ENCODE measurements at places on chromosomes 2 and 18.

DNA sequence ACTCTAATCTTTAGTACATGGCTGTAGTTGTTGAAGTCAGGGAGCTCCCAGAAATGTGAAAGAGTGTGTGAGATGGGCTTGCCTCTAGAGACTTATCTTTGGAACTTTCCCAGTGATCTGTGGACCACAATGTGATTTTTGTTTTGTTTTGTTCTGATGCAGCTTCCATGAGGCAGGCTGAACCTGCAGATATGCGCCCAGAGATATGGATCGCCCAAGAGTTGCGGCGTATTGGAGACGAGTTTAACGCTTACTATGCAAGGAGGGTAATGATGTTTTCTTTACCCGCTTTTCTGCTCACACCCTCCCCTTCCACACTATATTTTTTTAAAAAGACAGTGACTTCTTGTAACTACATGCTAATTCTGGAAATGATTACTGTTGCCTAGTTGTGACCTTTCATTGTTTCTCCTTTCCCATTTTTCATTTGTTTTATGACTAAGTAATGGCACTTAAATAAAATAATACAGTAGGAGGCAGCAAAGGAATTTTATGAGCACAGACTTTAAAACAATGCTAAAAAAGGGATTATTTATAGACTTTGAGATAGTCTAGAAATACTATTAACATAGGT lies 29.3 kb downstream of the BCL2L11 start:
- no peak for DNase-seq

DNA sequence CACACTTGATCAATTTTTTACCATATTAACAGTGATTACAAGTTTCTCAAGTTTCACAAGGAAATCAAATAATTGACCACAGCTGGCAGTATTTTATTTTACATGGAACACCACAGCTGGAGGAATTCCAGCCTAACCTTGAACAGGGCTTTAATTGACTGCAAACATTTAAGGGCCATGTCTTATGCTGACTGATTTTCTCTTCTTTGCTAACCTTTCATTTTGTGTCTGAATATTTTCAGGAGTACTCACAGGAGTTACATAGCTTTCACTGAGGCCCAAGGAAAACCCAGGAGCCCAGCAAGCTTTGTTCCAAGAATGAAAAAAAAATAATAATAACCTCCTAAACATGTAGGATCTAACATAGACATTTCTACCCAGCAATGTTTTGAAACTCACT lies 49.6 kb downstream of the FRZB start:
- peak; percentile 55 for DNase-seq

DNA sequence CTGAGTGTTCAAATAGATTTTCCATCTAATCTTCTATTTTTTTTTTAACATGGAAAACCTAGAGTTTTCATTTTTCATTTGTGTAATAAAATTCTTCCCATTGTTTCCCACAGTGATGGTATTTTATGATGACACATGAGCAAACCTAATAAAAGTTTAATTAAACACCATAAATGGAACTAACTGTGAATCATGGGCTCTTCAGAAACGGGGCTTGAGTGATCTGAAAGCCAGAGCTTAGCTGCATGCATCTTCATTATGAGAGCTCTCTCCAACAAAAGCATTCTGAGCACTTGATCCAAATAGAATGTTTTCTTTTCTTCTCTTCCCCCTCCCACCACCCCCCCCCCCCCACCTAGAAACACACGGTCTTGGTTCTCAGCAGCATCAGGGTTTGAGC lies 82.1 kb upstream of the REV1 start:
- DNase-seq, result peak; percentile 31

- DNase-seq, result peak; percentile 88
Measured at GRCh38 chr2:7812231-7812995, 869.4 kb upstream of the ID2 start.

DNA sequence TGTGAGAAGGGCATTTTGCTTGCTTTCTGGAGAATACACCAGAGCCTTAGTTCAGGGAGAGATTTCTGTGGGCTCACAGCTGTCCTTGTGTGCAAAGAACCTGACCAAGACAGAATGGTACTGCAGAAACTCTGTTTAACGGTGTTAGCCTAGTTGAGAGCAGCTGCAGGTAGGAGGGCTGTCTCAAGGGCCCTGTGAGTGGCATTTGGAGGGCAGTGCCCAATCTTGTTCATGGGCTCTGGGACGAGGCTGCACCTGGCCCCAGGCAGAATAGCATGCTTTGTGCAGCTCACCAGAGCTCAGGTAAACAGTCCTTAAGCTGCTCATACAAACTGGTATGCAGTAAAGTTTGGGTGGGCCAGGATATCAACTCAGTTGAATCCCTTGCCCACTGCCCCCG lies 16.9 kb upstream of the RGPD4 start:
- no peak for DNase-seq

- no peak for DNase-seq
Measured at GRCh38 chr2:211251016-211251415, 694.6 kb downstream of the CPS1 start.

DNA sequence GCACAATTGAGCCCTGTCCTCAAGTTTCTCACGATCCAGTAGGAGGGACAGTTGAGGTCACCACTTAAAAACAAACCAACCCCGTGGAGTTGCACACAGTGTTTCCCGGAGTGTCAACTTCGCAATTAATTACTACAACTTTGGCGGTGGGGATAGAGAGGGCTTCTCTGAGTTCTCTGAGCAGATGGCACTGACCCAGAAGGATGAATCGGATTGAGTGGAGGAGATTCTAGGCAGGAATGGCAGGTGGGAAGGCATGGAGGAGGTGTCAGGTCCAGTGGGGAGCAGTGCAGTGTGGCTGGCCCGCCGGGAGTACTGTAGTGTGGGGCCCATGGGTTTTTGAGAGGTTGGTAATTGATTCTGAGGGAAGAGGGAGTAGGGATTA lies 12.0 kb downstream of the SIX3 start:
- no peak for DNase-seq

DNA sequence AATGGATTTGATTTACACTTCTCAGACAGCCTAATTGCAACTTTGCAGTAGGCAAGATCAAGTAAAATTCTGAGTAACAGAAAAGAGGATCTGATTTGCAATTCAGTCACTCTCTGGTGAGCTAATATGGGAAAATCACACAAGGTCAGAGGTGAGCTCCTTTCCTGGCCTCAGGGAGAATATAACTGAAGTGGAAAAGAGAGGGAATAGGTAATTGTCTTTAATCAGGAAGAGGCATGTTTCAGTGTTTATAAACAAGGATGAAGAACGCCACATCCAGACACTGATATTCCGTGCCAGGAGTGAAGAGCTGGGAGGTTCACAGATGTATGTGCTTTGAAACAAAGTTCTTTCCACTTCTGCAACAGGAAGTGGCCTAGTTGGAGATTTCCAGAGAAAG lies 127.1 kb downstream of the ETAA1 start:
- DNase-seq, result no peak

DNA sequence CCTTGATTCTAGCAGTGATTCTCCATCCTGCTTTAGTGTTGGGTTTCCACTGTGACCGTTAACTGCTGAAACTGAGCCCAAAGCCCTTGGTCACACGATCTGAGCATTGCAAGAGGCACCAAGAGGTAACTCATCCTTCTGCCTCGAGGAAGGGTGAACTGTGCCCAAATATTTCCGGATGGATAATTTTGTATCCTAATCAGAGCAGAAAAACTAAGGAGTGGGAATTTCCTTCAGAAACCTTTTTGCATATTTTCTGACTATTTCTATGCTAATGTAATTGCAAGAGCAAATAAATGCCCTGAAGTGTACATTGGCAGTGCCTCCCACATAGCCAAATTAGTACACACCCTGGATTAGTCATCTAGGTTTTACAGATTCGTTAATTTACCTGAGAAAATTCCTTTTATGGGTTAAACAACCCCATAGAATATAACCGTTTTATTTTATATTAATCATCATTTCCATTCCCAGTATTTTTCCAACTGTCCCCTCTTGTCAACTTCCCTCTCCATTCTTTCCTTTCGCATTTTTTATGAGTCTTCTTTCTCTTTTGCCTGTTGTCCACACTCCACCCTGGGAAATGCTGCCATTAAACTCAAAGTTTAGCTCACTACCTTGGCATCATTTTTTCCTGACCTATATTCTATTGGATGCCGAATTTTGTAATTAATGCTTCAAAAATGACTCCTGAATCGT lies 31.7 kb upstream of the COBLL1 start:
- DNase-seq, result no peak

- no peak for DNase-seq
Measured at GRCh38 chr2:119180892-119181291, 22.3 kb upstream of the C1QL2 start.

DNA sequence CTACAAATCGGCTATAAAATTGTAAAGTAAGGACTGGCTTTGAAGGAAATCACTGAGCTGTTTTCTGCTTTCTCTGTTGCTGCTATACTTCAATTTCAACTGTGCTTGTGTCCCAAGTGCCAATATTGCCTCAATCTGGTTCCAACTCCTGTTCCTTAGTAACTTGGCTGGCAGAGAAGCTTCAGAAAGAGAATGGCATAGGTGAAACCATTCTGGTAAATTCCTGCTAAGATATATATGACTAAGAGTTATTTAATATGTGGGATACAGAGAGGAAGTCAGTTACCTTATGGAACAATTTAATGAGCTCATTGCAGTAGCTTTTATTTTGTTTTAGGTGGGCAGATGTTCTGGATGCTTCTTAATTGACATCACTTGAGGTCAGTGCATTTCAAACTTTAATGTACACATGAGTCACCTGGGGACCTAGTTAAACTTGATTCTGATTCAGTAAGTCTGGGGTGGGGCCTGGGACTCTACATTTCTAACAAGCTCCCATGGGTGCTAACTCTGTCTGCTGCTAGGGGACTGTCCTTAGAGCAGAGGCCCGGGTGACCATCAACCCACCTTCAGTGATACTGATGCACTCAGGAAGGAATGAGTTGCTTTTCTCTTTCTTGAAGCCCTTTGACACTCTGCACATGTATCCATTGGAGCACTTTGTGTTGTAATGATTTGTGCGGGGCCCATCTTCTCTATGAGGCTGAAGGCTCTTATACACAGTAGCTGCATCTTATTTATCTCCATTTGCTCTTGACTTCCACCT lies 47.6 kb downstream of the LIPG start:
- DNase-seq, result peak; percentile 35

- DNase-seq, result no peak
Measured at GRCh38 chr18:77495982-77496690, 246.5 kb downstream of the GALR1 start.

DNA sequence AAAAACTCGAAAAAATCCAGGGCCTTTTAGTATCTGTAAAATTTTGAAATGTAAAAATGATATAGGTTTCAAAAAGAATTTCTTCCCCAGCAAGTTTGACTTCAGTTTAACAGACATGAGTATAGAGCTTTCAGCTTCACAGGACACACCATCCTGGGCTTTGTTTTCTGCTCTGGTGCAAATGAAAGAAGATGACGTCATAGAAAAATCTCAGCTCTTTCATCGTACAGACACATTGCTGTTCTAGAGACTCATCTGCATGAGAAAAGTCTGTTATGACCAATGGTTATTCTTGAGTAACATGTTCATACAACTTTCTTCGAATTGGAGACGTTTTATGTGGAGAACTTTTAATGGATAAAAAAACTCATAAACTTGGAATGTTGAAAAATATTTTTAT lies 111.7 kb upstream of the DYNAP start:
- DNase-seq, result no peak

DNA sequence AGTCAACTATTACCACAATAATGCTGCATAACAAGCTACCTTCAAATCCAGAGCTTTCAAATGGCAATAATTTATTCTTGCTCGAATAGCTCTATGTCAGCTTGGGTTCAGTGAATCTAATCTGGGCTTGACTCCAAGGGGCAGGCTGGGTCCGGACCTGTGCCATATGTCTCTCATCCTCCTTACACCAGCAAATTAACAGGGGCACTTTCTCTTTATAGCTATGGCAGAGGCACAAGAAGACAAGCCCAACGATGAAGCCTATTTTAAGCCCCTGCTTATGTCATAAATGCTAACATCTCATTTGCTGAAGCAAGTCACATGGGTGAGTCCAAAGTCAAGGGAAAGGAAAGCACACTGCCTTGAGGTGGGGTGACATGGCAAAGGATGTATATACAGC lies 13.3 kb upstream of the ZNF521 start:
- DNase-seq, result no peak

GRCh38 chr2:227052879-227053278 lies 111.1 kb downstream of the COL4A4 start:
- no peak for DNase-seq

GRCh38 chr18:49847524-49847923 lies 34.2 kb upstream of the ACAA2 start:
- DNase-seq, result no peak

GRCh38 chr18:38386146-38386545 lies 820.5 kb upstream of the CELF4 start:
- DNase-seq, result no peak

DNA sequence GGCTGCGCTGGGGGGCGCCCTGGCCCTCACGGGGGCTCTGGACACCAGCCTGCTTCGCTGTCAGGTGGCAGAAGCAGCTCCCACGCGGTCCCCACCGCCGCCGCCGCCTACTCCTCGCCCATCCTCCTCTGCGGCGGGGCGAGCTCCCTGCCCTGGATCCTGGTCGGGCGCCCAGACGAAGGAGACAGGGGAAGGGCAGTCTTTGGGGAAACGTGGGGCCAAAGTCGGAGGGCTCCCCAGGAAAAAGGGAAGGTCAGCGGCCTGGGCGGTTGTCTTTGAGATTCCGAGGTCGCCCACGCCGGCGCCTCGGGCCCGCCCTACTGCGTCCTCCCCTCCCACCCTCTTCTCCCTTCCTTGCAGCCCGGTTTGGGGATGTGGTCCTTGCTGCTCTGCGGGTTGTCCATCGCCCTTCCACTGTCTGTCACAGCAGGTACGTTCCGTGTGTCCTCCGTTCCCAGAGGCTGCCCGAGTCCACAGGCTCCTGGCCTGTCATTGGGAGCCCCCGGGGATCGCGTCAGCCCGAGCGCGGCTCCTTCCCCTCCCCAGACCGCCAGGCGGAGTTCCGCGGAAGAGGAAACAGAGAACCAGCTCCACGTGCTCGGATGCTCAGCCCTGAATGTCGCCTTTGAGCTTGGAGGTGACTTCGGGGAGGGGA lies 800 bp downstream of the IL1RL2 start:
- DNase-seq, result peak; percentile 51

GRCh38 chr2:70336552-70336951 lies 34.7 kb upstream of the FAM136A start:
- DNase-seq, result no peak

DNA sequence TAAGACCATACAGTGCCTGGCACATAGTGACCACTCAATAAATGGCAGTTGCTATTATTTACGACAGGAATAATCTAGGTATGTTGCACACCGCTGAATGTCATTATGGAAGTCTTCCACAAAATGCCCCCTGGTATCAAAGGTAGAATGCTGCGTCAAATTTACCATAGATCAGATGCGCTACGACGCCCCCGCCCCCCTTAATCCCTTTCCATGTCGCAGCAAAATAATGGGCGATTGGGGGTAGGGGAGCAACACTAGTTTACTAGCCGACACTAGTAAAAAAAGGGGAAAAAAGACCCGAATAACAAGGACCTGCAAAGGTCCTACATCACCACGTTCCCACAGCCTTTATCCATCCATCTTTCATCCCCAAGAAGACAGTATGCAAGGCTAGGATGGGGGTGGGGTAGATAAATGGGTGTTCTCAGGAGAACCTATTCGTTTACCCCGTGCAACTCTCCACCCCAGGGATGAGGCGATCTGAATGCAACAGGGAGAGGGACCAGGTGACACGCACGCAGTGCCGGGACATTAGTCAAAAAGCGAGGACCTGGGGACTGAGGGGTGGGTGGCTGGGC lies 455 bp downstream of the PREPL start:
- peak; percentile 22 for DNase-seq
